Activated CD4-positive, alpha-beta T cell treated with anti-CD3 and anti-CD28 coated beads, Interleukin-2, amount 10 ng/mL, durations not matched to agents 24 days and 14 days (primary cell): ENCODE measurements at places on chromosomes 4 and X. TPM values are rescaled to one million over a fixed set of nuclear protein-coding genes. Genes with fewer than 3 reads are reported as not detected.
A peak's percentile ranks its signal among the peaks of the same experiment; 100 is the strongest.

- H3K36me3 ChIP-seq: peaks cover 15% of the 10 kb centered on the region
- H3K27me3 ChIP-seq: no peaks in the 10 kb centered on the region
- peak; percentile 76 for DNase-seq
- no peak overlapping the region for H3K4me3 ChIP-seq
- peaks cover 10% of the 10 kb centered on the region for H3K4me1 ChIP-seq
These were observed 49.6 kb downstream of the KLF8 start for GRCh38 chrX:56281789-56282188.

GRCh38 chrX:140440876-140441275 lies 64.0 kb downstream of the SOX3 start:
- H3K4me3 ChIP-seq: no peak overlapping the region
- no peak overlapping the region for H3K27ac ChIP-seq
- no peak for DNase-seq
- H3K36me3 ChIP-seq: no peaks in the 10 kb centered on the region

DNA sequence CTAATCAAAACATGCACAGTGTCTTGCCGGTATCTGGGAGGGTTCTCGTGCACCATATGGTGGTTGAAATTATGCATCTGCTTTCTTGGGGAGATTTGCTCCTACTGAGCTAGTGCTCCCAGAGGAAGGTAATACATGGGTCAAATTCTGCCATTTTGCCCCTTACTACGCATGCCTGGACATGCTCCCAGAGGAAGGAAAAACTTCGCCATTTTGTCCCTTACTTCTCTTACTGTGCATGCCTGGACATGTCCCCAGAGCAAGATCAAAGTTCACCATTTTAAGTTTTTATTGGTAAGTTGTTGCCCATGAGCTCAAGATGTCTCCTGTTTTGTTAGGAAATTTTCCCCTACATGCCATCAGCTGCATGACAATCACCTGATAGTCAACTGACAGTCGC lies 252.1 kb upstream of the KLHL4 start:
- H3K36me3 ChIP-seq: no peaks in the 10 kb centered on the region
- H3K27me3 ChIP-seq: no peaks in the 10 kb centered on the region
- no peak overlapping the region for H3K4me3 ChIP-seq

- H3K27me3 ChIP-seq: no peaks in the 10 kb centered on the region
- DNase-seq: no peak
- H3K4me3 ChIP-seq: no peak overlapping the region
- no peak overlapping the region for H3K27ac ChIP-seq
These were observed 163.3 kb upstream of the IL15 start for GRCh38 chr4:141473026-141473540.

- no peaks in the 10 kb centered on the region for H3K4me1 ChIP-seq
- H3K4me3 ChIP-seq: no peak overlapping the region
- no peaks in the 10 kb centered on the region for H3K36me3 ChIP-seq
- DNase-seq: peak; percentile 54
- no peaks in the 10 kb centered on the region for H3K27me3 ChIP-seq
These were observed 531.8 kb downstream of the GLUD2 start for GRCh38 chrX:121579016-121579760.

DNA sequence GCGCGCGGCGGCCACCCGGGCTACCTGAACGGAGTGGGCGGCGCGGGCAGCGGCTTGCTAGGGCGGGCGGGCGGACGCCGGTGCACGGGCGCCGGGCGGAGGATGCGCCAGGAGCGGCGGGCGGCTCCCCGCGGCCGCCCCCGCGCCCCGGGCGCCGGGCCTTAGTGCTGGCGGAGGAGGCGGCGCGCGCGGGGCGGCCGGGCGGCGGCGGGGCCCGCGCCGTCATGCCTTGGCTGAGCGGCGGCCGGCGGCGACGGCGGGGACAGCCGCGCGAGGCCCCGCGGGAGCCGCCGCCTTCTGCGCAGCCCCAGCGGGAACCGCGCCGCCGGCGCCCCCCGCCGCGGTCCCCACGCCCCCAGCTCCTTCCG lies 48.2 kb downstream of the CLDN34 start:
- peaks cover 33% of the 10 kb centered on the region for H3K4me1 ChIP-seq
- peaks cover 6% of the 10 kb centered on the region for H3K27me3 ChIP-seq
- DNase-seq: no peak
- H3K4me3 ChIP-seq: no peak overlapping the region
- H3K27ac ChIP-seq: no peak overlapping the region

GRCh38 chrX:27583976-27584375 lies 6.2 kb upstream of the DCAF8L2 start:
- no peak overlapping the region for H3K27ac ChIP-seq
- no peak overlapping the region for H3K4me3 ChIP-seq
- no peaks in the 10 kb centered on the region for H3K27me3 ChIP-seq
- no peaks in the 10 kb centered on the region for H3K36me3 ChIP-seq
- no peak for DNase-seq
- H3K4me1 ChIP-seq: no peaks in the 10 kb centered on the region

GRCh38 chr4:155735496-155735895 lies 23.3 kb upstream of the GUCY1B1 start:
- no peak for DNase-seq
- H3K27me3 ChIP-seq: peaks cover 2% of the 10 kb centered on the region
- no peak overlapping the region for H3K27ac ChIP-seq
- no peaks in the 10 kb centered on the region for H3K36me3 ChIP-seq
- no peak overlapping the region for H3K4me3 ChIP-seq
- no peaks in the 10 kb centered on the region for H3K4me1 ChIP-seq

- DNase-seq: no peak
- H3K27me3 ChIP-seq: no peaks in the 10 kb centered on the region
- H3K4me3 ChIP-seq: no peak overlapping the region
- no peaks in the 10 kb centered on the region for H3K36me3 ChIP-seq
- H3K27ac ChIP-seq: no peak overlapping the region
These were observed 366.7 kb upstream of the FAT1 start for GRCh38 chr4:187090401-187090800.

DNA sequence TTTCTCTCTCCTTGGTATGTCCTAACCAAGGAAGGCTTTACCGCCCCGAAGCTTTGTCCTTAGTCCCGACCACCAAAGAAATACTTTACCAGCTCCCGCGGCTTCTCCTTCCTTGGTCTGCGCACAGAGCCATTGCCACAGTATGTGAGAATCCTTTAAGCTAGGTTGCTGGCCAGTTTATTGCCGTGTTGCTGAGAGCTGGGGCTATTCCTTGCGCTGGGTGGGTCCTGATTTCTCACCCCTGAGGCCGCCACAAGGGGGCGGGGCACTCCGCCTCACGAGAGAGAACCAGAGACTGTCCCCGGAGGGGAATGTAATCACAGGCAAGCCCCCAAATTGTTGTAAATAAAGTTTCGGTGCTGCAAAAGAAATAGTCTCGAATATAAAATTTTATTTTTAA lies 331.0 kb upstream of the PCDH10 start:
- no peaks in the 10 kb centered on the region for H3K36me3 ChIP-seq
- DNase-seq: no peak
- no peak overlapping the region for H3K27ac ChIP-seq
- H3K27me3 ChIP-seq: no peaks in the 10 kb centered on the region
- no peaks in the 10 kb centered on the region for H3K4me1 ChIP-seq

- no peak overlapping the region for H3K27ac ChIP-seq
- no peaks in the 10 kb centered on the region for H3K36me3 ChIP-seq
- no peaks in the 10 kb centered on the region for H3K27me3 ChIP-seq
- no peaks in the 10 kb centered on the region for H3K4me1 ChIP-seq
These were observed 129.1 kb upstream of the PITX2 start for GRCh38 chr4:110751986-110752385.

- no peak for DNase-seq
- H3K27ac ChIP-seq: no peak overlapping the region
These were observed 53.3 kb downstream of the WFS1 start for GRCh38 chr4:6322761-6323566.

GRCh38 chrX:113059714-113060113 lies 219.1 kb upstream of the AMOT start:
- no peak for DNase-seq
- H3K27ac ChIP-seq: no peak overlapping the region
- no peak overlapping the region for H3K4me3 ChIP-seq
- H3K27me3 ChIP-seq: no peaks in the 10 kb centered on the region
- H3K36me3 ChIP-seq: no peaks in the 10 kb centered on the region
- no peaks in the 10 kb centered on the region for H3K4me1 ChIP-seq

- H3K27me3 ChIP-seq: no peaks in the 10 kb centered on the region
- DNase-seq: no peak
- H3K4me1 ChIP-seq: peaks cover 14% of the 10 kb centered on the region
- peak within 1 kb of the TSS; percentile 35 for H3K4me3 ChIP-seq
- H3K27ac ChIP-seq: peak within 1 kb of the TSS; percentile 67
- no peaks in the 10 kb centered on the region for H3K36me3 ChIP-seq
These were observed at the start of gene RUFY3 for GRCh38 chr4:70721747-70722146. Gene RUFY3, plus strand, starts transcription at chr4:70721964. Its CDS starts 610 bp downstream, at chr4:70722574.

DNA sequence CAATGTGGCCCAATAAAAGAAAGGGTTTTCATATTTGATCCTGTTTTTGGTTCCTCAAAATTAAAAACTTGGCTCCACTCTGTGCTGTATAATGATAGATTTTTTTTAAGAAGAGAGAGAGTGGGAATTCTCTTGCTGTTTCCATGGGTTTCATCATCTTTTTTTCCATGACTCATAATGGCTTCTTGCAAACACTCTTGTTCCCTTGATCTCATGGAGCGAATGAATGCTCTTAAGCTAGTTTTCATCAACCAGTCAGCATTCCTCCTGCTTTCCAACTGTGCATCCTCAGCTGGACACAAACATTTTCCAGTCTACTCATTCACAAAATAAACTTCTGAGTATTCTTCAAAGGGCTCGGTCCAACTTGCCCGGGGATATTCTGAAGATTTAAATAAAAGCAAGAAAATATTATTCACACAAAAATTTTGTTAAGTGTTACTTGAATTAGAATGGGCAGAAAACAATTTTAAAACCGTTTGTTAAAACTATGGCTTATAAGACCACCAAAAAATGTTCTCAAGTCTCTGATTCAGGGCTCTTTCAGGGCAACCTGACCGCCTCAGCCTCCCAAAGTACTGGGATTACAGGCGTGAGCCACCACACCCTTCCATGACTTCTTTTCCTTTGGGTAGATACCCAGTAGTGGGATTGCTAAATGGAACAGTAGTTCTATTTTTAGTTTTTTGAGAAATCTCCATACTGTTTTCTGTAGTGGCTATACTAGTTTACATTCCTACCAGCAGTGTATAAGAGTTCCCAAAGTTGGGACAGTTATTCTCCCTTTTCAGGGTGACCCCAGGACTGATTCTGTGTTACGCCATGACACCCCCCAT lies 64.7 kb downstream of the TMEM156 start:
- H3K4me3 ChIP-seq: peak overlapping the region; percentile 18
- no peaks in the 10 kb centered on the region for H3K27me3 ChIP-seq
- H3K36me3 ChIP-seq: peaks cover 79% of the 10 kb centered on the region
- H3K27ac ChIP-seq: peak overlapping the region; percentile 80

DNA sequence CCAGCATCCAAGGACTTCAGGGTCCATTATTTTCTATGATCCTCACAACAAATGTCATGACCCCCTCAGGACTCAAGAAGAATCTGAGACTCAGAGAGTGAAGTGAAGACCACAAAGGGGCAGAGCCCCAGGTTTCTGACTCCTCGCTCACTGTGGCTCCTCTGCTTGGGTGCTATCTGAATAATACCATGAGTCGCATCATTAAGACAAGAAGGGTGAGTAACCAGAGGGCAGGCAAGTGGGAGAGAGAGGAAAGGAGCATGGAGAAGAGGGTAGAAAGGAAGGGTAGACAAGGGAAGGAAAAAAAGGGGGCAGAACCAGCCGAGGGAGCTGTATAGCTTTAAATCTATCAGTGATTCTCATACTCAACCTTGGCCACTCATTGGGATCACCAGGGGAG lies 15.5 kb upstream of the HSD17B10 start:
- no peaks in the 10 kb centered on the region for H3K4me1 ChIP-seq
- no peaks in the 10 kb centered on the region for H3K27me3 ChIP-seq
- H3K36me3 ChIP-seq: no peaks in the 10 kb centered on the region
- DNase-seq: no peak
- H3K4me3 ChIP-seq: no peak overlapping the region
- H3K27ac ChIP-seq: no peak overlapping the region

MCF2 gene
- total RNA-seq: 0.40 and 0.43 TPM in 2 replicates

FMR1NB gene
- total RNA-seq: not detected in 2 replicates

RAB40AL gene
- total RNA-seq: 0.26 and 0.68 TPM in 2 replicates

CITED1 gene
- not detected in 2 replicates for total RNA-seq

IL21 gene
- total RNA-seq: 93.8 and 95.3 TPM in 2 replicates

GAGE12J gene
- not detected in 2 replicates for total RNA-seq

MAGED1 gene
- total RNA-seq: 35.5 and 41.6 TPM in 2 replicates

TMSB15C gene
- 3.1 and 3.6 TPM in 2 replicates for total RNA-seq

ZIC3 gene
- total RNA-seq: not detected in 2 replicates

GPR143 gene
- total RNA-seq: not detected in 2 replicates
